ENCODE measurements at places on chromosomes 2 and 18.

DNA sequence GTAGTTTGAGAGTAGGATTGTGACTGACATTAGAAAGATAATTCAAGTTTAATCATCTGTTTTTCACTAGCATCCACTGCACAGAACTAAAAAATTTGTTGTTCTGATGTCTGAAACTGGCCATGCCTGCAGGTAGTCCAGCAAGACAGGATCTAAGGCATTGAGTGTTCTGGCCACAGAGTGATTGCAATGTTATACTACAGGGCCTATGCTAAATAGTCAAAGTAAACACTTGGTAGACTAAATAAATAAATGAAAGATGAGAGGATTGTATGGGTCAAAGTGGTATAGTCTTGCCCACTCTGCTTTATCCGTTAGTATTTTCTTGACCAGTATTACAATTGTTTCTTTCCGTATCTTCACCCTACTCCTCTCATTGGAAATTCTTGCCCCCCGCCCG lies 27.6 kb upstream of the FANCL start:
- no peak for DNase-seq

DNA sequence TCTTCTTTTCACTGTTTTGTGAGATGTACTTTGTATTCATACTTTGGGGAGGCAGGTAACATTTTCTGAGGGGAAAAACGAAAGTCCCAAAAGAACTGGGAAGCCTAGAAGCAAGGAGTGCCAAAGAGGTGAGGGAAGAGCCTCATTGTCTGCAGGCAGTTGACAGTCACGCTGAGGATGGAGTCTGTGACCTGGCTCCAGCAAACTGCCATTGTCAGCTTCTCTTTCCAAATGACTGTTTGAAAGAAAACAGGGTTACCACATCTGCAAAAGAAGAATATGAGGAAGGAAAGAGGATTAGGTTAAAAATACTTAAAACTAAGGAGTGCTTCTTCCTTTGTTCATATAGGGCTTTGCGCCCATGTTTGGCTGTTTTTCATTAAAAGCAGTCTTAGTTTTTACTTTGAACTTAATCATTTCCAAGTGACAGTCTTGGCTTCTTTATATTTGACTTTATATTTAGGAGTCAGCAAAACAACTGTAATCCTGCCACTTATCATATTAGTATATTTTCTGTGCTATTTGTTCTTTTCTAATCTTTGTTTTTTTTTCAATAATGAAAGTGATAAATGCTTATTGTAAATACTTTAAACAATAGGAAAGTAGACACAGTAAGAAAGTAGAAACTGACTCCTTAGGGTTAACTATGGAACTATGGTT lies 35.0 kb downstream of the CERS6 start:
- peak; percentile 62 for DNase-seq

- no peak for DNase-seq
Measured at GRCh38 chr2:201467666-201468065, 16.1 kb downstream of the STRADB start.

- no peak for DNase-seq
Measured at GRCh38 chr18:3648200-3648599, 198.2 kb downstream of the TGIF1 start.

DNA sequence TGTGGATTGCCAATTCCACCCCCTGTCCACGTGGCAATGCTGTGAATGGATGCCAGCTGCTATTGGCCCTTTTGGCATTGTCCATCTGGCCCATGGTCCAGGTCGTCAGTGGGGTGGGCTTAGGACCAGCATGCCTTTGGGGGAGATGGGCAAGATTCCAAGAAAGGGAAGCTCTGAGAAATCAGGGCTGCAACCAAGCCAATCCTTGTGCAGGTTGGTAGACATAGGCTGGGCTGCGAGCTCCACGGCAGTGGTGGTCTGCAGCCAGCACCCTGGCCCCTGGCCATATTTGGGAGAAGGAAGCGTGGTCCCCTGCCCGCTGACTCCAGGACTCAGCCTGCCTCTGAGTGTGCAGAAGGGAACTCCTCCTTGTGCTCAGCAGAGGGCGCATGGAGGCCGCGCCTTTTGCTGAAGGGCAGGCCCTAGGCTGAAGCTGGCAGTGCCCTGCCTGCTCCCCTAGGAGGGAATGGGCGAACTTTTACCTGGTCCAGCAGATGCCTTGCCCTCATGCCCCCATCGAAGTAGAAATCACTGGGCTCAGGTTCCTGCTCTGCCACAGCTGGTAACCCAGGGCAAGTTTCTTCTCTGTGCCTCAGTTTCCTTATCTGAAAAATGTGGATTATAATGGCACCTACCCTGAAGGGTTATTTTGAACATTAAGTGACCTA lies 5.4 kb downstream of the SPR start:
- DNase-seq, result peak; percentile 78

- peak; percentile 66 for DNase-seq
Measured at GRCh38 chr18:3703732-3704176, 253.8 kb downstream of the TGIF1 start.

DNA sequence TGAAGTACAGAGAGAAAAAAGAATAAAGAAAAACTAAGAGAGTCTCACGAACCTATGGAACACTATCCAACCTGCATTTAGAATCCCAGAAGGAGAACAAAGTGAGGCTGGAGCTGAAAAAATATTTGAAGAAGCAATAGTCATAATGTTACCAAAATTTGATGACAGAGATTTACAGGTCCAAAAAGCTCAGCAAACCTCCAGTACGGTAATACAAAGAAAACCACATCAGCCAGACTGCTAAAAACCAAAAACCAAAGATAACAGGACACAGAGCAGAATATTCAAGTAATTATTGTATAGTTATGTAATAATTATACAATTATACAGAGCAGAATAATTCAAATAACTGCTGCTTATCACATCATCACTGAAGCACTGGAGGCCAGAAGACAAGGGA lies 23.7 kb downstream of the ATL2 start:
- no peak for DNase-seq

GRCh38 chr2:45973426-45973825 lies 322.0 kb downstream of the PRKCE start:
- DNase-seq, result no peak

- DNase-seq, result no peak
Measured at GRCh38 chr18:52216666-52217065, 123.3 kb upstream of the DCC start.

All from inflammatory macrophage (primary cell).